Neuronal stem cell (in vitro differentiated cells): ENCODE measurements at places on chromosomes 5 and 9.

GRCh38 chr5:107437986-107438510 lies 232.7 kb downstream of the EFNA5 start:
- H3K4me3 ChIP-seq: no peak overlapping the region
- peaks cover 9% of the 10 kb centered on the region for H3K36me3 ChIP-seq
- no peaks in the 10 kb centered on the region for H3K27me3 ChIP-seq
- peaks cover 9% of the 10 kb centered on the region for H3K4me1 ChIP-seq
- DNase-seq: no peak

DNA sequence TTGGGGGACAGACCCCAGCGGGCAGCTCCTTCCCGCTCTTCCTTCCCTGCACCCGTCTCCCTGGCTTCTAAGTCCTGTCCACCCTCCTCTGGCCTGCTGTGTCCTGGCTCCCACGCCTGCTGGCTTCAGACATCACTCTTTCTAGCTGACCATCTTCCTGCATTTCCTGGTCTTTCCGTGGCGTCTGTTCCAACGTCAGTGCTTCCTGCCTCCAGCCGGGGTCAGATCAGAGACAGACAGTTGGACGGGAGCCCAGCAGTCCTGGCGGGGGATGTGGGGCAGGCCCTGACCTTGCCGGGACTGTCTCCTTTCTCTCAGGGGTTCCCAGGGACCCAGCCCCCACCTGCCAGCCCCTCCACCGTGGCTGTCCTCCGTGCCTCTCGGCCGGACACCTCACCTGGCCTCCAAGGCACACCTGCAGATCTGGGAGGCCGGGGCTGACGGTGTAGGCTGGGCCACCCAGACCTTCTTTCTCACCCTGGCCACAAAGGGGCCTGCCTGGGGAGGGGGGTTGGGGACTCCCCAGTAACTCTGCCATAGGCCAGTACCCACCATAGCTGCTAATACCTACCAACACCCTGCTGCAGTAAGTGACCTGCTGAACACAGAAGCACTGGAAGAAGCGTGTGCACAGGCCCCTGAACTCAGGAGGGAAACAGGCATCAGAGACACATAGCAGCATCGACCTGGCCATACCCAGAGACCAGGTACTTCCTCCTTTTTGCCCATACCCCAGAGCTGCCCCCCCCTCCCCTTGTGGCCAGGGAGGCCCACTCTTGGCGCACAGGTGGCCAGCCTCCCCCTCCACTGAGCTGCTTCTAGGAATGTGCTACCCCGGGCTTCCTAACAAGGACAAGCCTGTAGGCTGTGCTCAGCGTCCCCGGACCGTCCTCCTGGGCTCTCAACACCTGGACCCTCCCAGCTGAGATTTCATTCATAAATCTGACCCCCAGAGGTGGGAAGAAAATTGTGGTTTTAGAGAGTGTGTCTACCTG lies 5.1 kb downstream of the NRARP start:
- H3K4me1 ChIP-seq: peaks cover 31% of the 10 kb centered on the region
- H3K4me3 ChIP-seq: peak overlapping the region; percentile 46
- H3K27ac ChIP-seq: peak overlapping the region; percentile 75
- peaks cover 5% of the 10 kb centered on the region for H3K36me3 ChIP-seq
- no peak for DNase-seq
- no peaks in the 10 kb centered on the region for H3K27me3 ChIP-seq

DNA sequence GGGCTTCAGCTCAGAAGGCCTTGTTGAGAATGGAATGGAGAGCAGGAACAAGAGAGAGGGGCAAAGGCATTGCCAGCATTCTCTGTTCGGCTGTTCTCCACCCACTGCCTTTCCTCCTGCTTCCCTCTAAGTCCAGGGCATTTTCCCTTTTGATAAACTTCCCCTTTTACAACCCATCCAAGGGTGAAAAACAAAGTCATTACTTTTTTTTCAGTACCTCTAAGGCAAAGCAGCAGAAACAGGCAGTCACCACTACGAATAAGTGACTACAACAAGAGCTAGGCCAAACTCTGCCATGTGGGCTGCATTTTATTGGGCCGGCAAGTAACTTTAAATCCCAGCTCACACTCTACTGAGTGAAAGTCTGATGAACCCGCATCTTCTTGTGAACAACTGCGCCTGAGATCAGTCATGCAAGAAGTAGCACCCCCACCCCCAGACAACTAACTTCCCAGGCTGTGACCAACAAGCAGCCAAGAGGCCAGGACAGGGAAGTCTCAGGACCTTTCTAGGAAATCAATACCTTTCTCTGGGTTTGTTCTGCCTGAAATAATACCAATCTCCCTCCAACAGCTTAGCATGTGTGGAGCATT lies 13.1 kb downstream of the IL7R start:
- H3K4me1 ChIP-seq: no peaks in the 10 kb centered on the region
- no peak for DNase-seq

- no peaks in the 10 kb centered on the region for H3K4me1 ChIP-seq
- no peaks in the 10 kb centered on the region for H3K36me3 ChIP-seq
- DNase-seq: no peak
- H3K27ac ChIP-seq: no peak overlapping the region
These were observed 39.3 kb upstream of the DAB2 start for GRCh38 chr5:39464088-39464487.

GRCh38 chr9:98191181-98191608 lies 1.2 kb downstream of the CORO2A start:
- H3K27ac ChIP-seq: no peak overlapping the region
- H3K4me1 ChIP-seq: no peaks in the 10 kb centered on the region

- H3K4me1 ChIP-seq: no peaks in the 10 kb centered on the region
- H3K36me3 ChIP-seq: peaks cover 2% of the 10 kb centered on the region
- H3K27ac ChIP-seq: peak overlapping the region; percentile 0
- H3K4me3 ChIP-seq: no peak overlapping the region
- DNase-seq: peak; percentile 59
These were observed 7.2 kb upstream of the RNF38 start for GRCh38 chr9:36407122-36407723.

DNA sequence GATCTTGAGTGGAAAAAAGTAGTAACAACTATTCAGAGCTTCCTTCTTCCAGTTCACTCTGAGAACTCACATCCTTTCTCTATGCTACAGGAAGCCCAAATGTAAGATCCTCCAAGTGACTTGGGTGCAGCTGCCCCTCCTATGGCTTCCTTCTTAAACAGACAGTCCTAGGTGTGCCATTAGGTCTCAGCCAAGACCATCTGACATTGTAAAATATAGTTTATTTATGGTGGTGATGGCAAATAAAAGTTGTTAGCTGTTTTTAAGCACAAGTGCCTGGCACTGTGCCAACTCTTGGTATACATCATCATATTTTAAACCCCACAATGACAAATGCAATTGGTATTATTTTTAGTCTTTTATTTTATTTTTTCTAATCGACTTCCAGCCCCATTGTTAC lies 58.1 kb downstream of the TMEM252 start:
- H3K4me3 ChIP-seq: no peak overlapping the region
- no peaks in the 10 kb centered on the region for H3K36me3 ChIP-seq
- H3K27me3 ChIP-seq: no peaks in the 10 kb centered on the region
- no peak overlapping the region for H3K27ac ChIP-seq

- no peaks in the 10 kb centered on the region for H3K4me1 ChIP-seq
- peaks cover 2% of the 10 kb centered on the region for H3K36me3 ChIP-seq
- no peak overlapping the region for H3K27ac ChIP-seq
- no peaks in the 10 kb centered on the region for H3K27me3 ChIP-seq
- no peak overlapping the region for H3K4me3 ChIP-seq
These were observed 146.9 kb downstream of the AUH start for GRCh38 chr9:91214867-91215266.
